ENCODE measurements at places on chromosomes 4 and X. TPM values are rescaled to one million over a fixed set of nuclear protein-coding genes. Genes with fewer than 3 reads are reported as not detected.

DNA sequence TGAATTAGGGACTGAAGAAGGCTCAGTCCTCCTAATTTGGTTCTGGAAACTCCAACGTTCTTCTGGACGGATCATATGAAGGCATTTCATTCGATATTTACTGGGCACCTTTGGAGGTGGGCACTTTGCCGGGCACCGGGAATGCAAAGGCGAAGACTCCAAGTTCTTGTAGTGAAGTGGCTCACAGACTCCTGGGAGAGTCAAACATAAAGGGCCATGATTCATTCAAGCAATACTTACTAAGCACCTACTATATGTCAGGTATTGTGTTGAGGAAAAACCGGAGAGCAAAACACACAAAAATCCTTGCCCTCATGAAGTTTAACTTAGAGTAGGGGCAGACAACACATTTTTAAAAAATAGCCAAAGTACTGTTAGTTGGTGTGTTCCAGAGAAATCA, 17.0 kb upstream of the ERCC6L start:
- no peak for DNase-seq

- DNase-seq: no peak
Observed at GRCh38 chrX:113974881-113975280, 609.0 kb upstream of the HTR2C start.

GRCh38 chr4:166003811-166004210, 130.8 kb downstream of the TLL1 start:
- no peak for DNase-seq

GRCh38 chr4:3384771-3385710, 56.7 kb upstream of the HGFAC start:
- DNase-seq: no peak

Gene ETDA
- polyA plus RNA-seq: not detected

- no peak for DNase-seq
Observed at GRCh38 chr4:152455311-152455710, 80.6 kb downstream of the FBXW7 start.

Gene CDX4
- not detected for polyA plus RNA-seq

Gene STOX2
- not detected for polyA plus RNA-seq

DNA sequence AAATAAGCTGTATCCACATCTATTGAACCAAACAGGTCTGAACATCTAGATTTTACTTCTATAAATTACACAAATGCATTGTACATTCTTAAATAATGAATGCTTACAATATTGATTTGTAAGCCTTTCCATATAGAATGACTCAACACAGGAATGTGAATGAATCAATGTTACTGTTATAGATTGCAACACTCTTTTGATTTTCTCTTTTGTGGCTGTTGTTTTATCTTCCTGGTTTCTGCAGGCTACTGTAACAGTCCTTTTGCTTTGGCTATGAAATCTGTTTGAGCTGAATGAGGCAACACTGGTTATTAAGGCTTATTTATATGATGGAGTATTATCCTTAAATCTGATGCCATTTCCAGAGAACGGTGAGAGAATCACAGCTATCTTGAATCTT, 49.5 kb downstream of the GPR50 start:
- DNase-seq: no peak

GRCh38 chr4:8346838-8347605, 77.5 kb downstream of the HTRA3 start:
- DNase-seq: no peak

- DNase-seq: no peak
Observed at GRCh38 chr4:183638436-183638835, 20.5 kb downstream of the RWDD4 start.

DNA sequence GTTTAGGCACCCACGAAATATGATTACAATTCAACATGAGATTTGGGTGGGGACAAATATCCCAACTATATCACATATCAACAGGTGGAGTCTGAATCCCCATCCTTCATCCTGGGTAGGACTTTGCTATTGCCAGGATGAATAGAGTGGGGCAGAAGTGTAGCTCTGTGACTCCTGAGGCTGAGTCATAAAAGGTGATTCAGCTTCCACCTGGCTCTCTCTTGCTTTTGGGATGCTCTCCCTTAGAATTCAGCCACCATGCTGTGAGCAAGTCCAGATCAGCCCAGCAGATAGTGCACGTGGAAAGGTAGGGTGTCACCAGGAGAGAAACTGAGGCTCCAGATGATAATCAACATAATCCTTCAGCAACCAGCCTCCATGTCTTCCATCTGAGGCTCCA, 193.8 kb upstream of the BCOR start:
- DNase-seq: no peak

DNA sequence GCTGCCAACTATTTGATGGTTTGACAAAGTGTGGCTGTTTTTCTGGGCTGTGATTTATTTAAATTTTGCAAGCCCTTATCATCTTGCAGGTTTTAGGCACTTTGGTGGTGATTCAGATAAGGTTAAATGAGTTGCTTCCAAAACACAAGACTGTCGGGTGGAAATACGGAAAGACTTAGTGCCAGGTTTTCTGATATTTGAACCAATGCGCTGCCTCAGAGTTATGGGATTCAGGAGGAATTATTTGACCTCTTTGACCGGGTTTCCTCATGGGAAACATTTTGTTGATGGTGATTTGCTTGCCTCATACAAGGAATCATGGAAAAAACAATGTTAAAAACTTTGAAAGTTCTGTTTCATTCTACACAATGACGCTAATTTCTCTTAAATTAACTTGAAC, 136.1 kb upstream of the MAP9 start:
- no peak for DNase-seq

GRCh38 chr4:681736-682451, 7.1 kb downstream of the SLC49A3 start:
- DNase-seq: peak; percentile 75

DNA sequence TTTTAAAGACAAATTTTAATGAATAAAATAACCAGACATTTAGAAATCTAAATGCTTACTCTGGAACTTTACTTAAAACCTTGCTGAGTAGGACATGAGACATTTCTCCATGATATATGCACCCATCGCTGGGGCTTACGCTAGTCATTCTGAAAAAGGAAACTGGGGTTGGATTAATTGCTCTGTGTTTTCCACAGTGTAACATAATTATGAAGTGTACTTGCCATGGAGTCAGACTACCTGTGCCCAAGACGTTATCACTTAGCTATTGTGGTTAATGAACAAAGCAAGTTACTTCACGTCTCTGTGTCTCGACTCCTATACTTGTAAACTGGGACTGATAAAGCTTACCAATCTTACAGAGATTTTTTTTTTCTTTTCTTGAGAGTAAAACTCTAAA, 47.8 kb downstream of the SHISA3 start:
- no peak for DNase-seq

DNA sequence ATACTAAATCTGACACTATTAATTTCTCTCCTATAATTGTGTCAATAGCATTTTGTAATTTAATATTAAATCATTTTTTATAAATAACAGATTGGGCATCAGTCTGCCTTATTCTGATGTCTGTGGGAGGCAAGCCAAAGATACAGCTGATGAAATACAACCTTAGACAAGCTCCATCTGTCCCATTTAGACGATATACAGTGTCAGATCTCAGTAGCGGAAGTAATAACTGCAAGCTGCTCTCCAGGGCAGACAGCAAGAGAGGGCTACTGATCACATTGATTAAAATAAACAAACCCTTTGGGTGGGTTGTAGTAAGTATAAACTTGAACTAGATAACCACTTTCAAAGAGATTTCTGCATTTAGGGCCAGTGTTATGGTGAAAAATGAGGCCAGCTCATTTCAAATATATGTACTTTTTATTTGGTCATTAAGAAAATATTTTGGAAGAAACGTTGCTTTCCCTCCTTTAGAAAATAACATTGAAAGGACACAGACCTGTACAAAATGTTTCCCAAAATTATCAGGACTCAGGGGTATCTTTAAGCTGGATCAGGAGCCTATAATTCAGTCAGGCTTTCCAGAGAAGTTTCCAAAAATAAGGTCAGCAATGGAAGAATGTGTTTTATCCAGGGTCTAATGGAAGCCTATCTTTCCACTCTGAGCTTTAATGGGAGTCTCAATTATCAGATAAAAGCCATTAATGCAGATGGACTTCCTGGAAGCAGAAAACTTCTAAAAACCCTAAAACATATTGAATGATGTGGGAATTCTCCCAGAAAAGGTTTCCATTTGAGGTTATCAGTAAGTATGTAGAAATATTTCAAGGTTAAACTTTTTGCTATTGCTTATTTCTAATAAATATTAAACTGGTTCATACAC, 1028.8 kb upstream of the IGFBP7 start:
- DNase-seq: no peak

DNA sequence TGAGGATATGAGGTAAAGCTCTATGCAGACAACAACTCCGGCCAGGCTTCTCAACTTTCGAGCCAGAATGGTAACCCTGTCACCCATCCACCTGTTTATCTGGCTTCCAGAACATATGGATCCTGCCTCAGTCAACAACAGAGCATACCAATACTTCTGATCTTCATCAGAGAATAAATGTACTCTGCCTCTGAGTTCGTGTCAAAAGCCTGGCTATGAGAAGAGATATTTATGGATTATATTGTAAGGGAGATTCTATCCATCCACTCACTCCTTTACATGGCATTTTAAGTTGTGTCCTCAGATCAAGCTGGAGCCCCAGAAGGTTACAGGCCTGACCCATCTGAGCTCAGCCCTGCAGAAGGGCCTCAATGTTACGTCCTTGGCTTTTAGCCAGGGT, 9.8 kb upstream of the FOXO4 start:
- no peak for DNase-seq

Gene CCDC110
- polyA plus RNA-seq: 0.97 TPM

- peak; percentile 32 for DNase-seq
Observed at GRCh38 chrX:65926095-65927019, 113.5 kb downstream of the VSIG4 start.

GRCh38 chr4:47876784-47877546, 37.4 kb downstream of the NFXL1 start:
- DNase-seq: no peak

Gene WDR17
- 0.22 TPM for polyA plus RNA-seq

Gene GYG2
- polyA plus RNA-seq: not detected
